CD4-positive, alpha-beta T cell treated with Interleukin-21 for 1 hour (primary cell): ENCODE measurements at places on chromosomes 6 and 20.

DNA sequence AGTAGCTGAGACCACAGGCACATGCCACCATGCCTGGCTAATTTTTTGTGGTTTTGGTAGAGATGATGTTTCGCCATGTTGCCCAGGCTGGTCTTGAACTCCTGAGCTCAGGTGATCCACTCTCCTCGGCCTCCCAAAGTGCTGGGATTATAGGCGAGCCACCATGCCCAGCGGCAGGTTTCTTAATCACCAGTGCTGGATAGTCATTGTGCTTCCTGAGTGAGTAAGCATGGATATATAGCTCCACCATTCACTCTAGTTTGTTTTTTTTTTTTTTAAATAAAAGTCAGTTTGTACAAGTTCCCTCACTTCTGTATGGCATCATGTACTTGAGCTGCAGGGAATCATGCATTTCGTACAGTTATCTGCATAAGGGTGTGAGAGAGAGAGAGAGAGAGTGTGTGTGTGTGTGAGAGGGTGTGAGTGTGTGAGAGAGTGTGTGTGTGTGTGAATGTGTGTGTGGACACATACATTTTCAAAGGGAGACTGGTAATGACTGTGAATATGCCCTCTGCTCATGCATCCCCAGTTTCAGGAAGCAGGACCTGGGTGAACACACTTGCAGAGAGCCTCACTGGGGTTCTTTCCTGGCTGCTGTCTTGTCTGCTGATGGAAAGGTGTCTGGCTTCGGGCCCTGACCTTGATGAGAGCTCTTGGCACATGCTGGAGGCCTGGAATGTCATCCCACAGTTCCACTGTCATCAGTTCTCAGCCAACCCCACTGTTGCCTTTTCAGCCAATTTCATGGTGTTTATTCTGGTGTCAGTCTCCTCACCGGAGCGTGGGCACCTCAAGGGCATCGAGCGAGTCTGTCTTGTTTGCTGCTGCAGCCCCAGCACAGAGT lies 65.0 kb upstream of the XRN2 start:
- DNase-seq = no peak

DNA sequence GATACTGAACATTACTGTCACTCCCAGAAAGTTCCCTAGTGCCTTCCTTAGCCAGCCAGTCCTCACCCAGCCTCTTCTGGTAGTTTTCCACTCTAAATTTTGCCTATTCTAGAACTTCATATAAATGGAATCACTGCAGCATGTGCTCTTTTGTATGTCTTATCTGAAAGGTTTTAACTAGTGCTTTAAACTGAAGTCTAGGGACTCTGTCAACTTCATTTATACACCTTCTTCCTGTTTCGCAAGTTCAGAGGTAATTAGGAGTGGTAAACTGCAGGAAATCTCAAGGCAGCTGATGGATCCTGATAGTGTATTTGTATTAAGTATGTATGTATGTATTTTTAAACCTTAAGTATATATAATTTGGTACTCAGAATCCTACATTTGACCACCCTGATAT lies 94.3 kb downstream of the TCP11 start:
- no peak for DNase-seq

DNA sequence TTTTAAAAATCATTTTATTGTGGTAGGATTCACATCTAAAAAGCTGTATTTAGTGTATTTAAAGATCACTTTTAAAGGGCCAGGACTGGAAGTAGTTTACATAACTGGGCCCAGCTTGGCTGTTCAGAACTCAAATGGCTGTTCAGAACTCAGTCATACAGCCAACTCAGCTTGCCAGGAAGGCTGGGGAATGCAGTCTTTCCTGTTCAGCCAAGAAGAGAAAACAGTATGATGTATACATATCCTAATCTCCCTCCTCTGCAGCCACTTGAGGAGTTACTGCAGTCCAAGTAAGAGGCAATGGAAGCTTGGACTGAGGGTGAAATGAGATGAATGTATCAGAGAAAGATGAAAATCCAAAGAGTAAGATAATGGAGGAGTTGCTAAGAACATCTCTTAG lies 24.6 kb downstream of the DSTN start:
- DNase-seq = no peak

- no peak for DNase-seq
Observed at GRCh38 chr6:155349129-155349528, 34.8 kb upstream of the TFB1M start.

GRCh38 chr6:792662-793061 lies 99.7 kb upstream of the EXOC2 start:
- DNase-seq = no peak

DNA sequence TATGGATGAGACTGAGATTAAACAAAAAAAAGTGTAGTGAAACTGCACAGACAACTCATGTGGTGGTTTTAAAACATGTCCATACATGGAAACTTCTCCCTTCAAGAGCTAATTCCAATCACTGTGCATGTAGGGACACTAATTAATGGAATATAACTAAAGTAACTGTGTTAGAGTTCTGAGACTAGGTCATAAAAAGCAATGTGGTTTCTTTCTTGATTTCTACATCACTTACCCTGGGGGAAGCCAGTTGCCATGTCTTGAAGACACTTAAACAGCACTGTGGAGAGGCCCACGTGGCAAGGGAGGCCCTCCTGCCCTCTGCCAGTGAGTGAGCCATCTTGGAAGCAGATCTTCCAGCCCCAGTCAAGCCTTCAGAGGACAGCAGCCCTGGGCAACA lies 118.2 kb upstream of the DST start:
- DNase-seq = no peak

DNA sequence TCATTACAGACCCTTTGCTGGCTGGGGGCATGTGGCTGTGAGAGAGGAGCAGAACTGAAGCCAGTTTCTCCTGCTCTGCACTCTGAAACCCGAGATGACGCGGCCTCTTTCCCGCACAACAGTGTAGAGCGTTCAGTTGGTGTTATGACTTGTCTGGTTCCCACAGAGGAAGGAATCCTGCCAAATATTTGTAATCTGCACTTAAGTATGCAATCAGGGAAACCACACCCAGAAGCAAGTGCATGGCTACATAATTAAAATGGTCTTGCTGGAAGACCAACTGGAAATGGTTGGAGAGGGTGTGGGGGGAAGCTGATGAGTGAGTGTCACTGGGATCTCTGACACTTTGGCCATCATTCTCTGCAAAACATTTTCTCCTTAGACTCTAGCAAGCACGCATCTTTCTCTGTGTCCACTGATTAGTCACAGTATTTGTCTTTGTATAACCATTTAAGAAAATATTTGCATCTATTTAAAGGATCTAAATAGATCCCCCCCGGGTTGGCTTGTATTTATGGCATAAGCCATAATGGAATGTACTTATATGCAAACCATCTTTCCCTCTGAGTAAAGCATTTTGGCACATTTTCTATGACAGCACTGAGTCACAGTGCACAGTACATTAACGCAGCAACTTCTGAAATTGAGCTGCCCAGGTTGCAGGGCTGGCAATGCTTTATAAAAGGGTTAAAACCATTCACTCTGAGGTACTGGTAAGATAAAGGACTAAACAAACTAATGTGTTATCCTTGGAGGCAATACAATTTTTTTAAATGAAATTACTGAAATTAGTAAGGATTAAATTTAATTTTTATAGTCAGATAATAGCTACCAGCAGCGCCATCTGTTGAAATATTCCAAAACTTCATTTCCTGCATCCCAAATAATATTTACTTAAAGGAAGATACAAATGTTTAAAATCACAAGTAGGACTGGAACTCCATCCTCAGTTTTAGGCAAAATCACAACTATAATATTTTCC lies 76.7 kb downstream of the FOXC1 start:
- DNase-seq = no peak

DNA sequence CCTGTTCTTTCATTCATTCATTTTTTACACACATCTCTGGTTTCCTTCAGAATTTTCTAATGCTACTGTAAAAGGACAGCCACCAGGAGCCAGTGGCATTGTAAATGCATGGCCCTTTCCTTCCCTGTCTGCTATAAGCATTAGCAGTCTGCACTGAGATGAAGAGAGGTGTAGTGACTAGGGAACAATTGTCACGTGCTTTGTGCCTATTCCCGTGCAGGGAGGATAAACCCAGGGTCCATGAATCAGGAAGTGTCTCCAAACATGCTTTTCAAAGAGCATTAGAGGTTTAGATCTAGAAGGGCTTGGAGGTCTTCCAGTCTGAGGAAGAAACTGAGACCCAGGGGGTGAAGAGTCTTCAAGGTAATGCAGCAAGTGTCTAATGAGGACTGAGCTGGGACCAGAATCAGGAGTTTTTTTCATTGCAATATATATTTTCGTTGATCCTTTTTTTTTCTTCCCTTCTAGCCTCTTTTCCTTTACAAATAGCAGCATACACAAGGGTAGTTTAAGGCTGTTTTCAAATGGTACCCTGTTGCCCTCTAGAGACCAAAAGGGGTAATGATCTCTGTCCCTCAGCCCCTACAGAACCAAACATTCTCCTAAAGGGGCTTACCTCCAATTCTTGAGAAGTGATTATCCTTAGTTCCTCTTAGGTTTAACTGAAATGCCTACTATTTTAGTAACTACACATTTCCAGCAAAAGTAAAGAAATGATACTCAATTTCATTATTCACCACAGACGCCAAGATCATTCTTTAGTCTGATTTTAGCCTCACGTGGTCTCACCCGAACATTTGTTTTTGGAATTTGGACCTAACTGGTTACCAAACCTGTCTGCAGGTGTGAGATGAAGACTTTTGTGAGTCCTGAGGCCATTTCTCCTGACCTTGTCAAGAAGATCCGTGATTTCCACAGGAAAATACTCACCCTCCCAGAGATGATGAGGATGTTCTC lies 6.6 kb downstream of the TRIM15 start:
- DNase-seq = peak; percentile 51

GRCh38 chr20:31712564-31713311 lies 9.9 kb downstream of the BCL2L1 start:
- DNase-seq = no peak

DNA sequence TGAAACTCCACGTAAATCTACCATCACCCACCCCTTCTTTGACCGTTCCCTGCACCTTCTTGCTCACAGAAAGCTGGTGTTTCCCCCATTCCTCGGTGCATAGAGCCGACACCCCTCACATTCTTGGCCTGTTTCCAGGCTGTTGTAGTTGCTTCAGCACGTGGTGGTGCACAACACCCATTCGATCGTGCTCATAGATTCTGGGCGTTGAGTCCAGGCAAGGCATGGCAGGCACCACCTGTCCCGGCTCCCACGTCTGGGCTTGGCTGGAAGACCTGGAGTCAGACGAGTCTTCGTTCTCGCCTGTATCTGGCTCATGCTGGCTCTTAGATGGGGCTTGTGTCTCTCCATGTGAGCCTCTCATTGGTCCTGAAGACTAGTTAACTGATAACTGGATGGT lies 100.6 kb downstream of the FAM120B start:
- DNase-seq = no peak

DNA sequence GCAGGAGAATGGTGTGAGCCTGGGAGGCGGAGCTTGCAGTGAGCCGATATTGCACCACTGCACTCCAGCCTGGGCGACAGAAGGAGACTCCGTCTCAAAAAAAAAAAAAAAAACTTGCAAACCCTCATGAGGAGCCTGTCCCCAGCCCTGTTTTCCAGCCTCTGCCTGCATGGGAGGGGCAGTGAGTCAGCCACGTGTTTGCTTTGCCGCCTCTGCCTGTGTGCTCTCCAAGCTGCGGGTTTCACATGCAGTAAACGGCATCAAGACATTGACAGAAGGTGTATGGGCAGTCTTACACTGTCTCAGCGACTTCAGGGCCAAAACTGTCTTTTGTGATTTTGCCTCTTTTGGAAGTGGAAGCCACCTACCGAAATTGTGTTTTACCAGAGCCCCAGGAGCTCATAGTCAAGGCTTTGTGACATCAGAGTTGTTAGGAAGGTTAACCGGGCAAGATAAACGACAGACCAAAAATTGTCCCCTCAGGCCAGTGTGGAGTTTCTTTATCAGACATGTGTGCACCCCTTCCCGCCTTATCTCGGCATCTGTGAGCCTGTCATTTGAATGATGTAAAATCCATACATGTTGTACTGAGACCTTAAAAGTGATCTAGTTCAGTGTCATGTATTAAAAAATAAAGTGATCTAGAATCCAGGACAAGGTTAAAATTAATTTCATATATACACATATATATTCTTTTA lies 52.9 kb downstream of the RPP40 start:
- no peak for DNase-seq

DNA sequence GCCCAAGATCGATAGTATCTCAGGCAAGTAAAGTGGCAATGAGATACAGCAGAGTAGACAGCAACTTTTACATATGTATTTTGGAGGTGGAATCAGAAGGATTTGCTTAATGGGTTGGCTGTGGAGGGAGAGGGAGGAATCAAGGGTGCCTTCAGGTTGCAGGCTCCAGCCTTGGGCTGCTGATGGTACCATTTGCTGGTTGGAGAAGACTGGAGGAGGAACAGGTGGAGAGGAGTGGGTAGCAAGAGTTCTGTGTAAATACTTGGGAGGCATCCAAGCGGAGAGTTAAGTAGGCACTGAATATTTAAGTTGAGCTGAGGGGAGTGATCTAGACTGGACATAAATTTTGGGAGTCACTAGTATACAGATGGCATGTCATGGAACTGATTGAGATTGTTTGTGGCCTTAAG lies 5.2 kb downstream of the BICRAL start:
- DNase-seq = no peak

- no peak for DNase-seq
Observed at GRCh38 chr6:120608826-120609225, 725.5 kb downstream of the TBC1D32 start.

GRCh38 chr20:2331106-2331505 lies 35.3 kb downstream of the TGM3 start:
- DNase-seq = no peak

DNA sequence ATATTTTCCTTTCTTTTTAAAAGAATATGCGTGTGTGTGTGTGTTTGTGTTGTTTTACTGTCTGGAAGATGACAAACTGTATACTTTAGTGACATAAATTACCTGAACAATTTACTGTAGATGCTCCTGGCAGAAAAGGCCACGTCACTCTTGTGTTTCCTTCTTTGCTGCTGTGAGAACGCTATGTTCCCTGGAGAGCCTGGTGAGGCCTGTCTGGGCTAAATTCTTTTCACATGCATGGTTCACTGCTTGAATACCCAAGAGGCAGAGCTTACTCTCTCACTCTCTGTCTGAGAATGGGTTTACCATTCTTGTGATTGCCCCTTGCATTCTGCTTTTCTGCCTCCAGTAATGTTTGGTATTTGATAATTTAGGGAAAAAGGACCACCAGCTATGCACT lies 64.3 kb downstream of the EDN1 start:
- DNase-seq = no peak

GRCh38 chr6:37675100-37675499 lies 22.6 kb downstream of the MDGA1 start:
- no peak for DNase-seq

- no peak for DNase-seq
Observed at GRCh38 chr6:12698298-12698697, 18.3 kb upstream of the PHACTR1 start.
